Kidney (tissue), 22 donors: ENCODE measurements at places on chromosomes 1 and 21.

- H3K4me3 ChIP-seq, result no peak overlapping the region
- peaks cover 11% of the 10 kb centered on the region for H3K4me1 ChIP-seq
- H3K27me3 ChIP-seq, result no peaks in the 10 kb centered on the region
- DNase-seq, result no peak
These were observed 4.9 kb downstream of the SH3BGRL3 start for GRCh38 chr1:26284597-26285347.

DNA sequence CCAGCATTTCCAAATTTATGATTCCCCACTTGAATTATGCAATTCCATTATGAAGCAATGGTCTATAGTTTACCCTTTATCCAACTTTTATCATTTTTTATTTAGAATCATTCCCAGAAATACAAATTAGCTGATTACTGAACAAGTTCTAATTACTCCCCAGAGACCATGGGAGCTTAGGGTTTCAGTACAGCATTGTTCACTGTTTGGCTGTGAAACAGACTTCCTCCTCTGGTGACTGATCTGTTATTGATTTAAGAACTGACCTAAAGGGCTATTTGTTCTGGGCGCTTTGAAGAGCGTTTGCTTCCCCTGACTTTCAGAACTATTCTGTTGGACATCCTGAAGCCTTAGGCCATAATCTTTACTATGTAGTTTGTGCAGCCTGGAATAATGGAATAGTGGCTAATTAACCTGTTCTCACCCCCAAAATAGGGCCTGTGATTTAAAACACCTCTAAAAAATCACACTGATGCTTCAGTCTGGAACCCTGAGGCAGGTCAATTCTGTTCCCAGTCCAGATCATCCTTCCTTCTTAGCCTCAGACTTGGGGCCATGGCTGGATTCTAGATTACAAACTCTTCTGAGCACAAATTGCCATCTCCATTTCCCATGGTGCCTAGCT lies 58.7 kb downstream of the ALG14 start:
- H3K4me3 ChIP-seq, result no peak overlapping the region
- H3K4me1 ChIP-seq, result peaks cover 15% of the 10 kb centered on the region

DNA sequence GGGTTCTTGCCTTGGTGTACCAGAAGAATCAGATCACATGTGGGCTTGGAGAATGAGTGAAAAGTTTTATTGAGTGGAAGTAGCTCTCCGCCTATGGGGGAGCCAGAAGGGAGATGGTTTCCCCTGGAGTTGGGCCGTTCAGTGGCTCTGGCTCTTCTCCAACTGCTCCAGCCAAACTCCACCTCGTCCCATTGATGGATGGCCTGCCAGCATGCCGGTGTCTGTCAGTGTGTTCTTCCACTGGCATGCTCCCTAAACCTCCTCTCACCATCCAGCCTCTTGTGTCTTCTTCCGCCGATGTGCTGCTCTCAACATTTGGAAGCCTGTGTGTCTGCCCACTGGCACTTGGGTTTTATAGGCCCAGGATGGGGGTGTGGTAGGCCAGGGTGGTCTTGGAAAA lies 119.4 kb downstream of the MAP3K21 start:
- no peaks in the 10 kb centered on the region for H3K4me1 ChIP-seq
- H3K4me3 ChIP-seq, result no peak overlapping the region
- H3K27ac ChIP-seq, result no peak overlapping the region
- no peak for DNase-seq

DNA sequence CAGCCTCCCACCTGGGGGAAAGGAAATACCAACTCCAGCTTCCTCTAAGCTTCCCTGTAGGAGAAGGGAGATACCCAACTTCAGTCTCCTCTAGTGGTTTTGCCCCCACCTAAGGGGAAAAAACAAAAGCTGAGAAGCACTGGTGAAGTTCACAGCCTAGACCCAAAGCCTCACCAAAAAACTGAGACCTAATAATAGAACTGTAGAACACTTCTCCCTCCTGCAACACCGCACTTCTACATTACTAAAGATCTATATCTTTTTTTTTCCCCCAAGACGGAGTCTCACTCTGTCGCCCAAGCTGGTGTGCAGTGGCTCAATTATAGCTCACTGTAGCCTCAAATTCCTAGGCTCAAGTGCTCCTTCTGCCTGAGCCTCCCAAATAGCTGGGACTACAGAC lies 43.2 kb downstream of the SLC2A1 start:
- H3K27me3 ChIP-seq, result no peaks in the 10 kb centered on the region
- DNase-seq, result no peak
- no peaks in the 10 kb centered on the region for H3K4me1 ChIP-seq
- H3K27ac ChIP-seq, result no peak overlapping the region
- no peak overlapping the region for H3K4me3 ChIP-seq

DNA sequence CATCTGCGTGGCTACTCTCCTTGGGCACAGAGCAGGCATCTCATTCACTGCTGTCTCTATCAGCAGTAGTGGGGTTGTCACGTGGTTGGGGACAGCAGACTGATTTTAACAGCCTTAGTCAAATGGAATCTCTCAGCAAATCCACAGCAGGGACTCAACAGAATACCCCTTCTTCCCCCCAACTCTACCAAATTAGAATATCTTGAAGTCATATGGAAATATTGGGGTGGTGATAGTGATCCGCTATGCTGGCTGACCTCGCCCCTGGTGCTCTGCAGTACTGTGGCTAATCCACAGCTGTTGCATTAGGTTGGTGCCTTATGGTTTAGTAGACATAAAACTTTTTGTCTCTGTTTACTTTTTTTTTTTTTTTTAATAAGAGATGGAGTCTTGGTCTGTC lies 23.9 kb downstream of the HHAT start:
- H3K27me3 ChIP-seq, result no peaks in the 10 kb centered on the region
- H3K4me1 ChIP-seq, result no peaks in the 10 kb centered on the region
